ENCODE measurements at places on chromosomes 1 and 21. TPM values are rescaled to one million over a fixed set of nuclear protein-coding genes. Genes with fewer than 3 reads are reported as not detected.

UBE2U gene
- polyA plus RNA-seq = not detected

PPM1J gene
- 1.3 TPM for polyA plus RNA-seq

TRABD2B gene
- polyA plus RNA-seq = 26.6 TPM

DEPDC1 gene
- polyA plus RNA-seq = 16.1 TPM

ST6GALNAC5 gene
- polyA plus RNA-seq = 3.0 TPM

SLC6A17 gene
- 0.41 TPM for polyA plus RNA-seq

RBM11 gene
- 2.9 TPM for polyA plus RNA-seq

CFHR3 gene
- polyA plus RNA-seq = 0.24 TPM

LCE3E gene
- not detected for polyA plus RNA-seq

KRTAP22-2 gene
- polyA plus RNA-seq = not detected

GRHL3 gene
- polyA plus RNA-seq = 5.5 TPM

JAM2 gene
- polyA plus RNA-seq = 9.7 TPM

MYBPHL gene
- not detected for polyA plus RNA-seq

COPA gene
- 160 TPM for polyA plus RNA-seq

PTGER3 gene
- 37.4 TPM for polyA plus RNA-seq

LAX1 gene
- 0.18 TPM for polyA plus RNA-seq

ADAMTS4 gene
- polyA plus RNA-seq = 0.86 TPM

BEND5 gene
- polyA plus RNA-seq = 25.7 TPM

RAB25 gene
- 55.3 TPM for polyA plus RNA-seq

TMEM81 gene
- polyA plus RNA-seq = 3.7 TPM

TCHH gene
- polyA plus RNA-seq = 0.04 TPM

KPRP gene
- not detected for polyA plus RNA-seq

PGLYRP3 gene
- polyA plus RNA-seq = not detected

FAM72B gene
- 4.6 TPM for polyA plus RNA-seq

FTCD gene
- polyA plus RNA-seq = 40.3 TPM

FCRLA gene
- not detected for polyA plus RNA-seq

VASH2 gene
- 21.5 TPM for polyA plus RNA-seq

REN gene
- polyA plus RNA-seq = 58.1 TPM

LHX8 gene
- not detected for polyA plus RNA-seq
